ENCODE measurements at places on chromosomes 3 and 15.
A peak's percentile ranks its signal among the peaks of the same experiment; 100 is the strongest.

DNA sequence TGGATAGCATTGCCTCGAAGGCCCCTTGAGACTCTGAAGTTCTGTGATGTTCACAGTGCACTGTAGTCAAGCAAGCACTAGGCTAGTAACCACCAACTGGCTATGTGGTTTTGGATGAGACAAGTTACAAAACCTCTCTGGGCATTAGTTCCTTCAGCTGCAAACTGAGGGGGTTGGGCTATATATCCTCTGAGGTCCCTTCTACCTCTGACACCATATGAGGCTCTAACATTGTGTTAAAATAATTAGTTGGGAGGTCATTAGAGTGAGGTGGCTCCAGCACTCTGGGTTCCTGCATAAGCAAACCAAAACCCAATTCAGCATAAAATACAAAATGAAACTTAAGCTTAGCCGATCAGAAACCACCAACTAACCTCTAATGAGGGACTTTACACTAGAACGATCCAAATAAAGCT lies 209.5 kb upstream of the LRRN1 start:
- no peak for DNase-seq

GRCh38 chr3:62128051-62128450 lies 245.3 kb downstream of the FEZF2 start:
- no peak for DNase-seq

DNA sequence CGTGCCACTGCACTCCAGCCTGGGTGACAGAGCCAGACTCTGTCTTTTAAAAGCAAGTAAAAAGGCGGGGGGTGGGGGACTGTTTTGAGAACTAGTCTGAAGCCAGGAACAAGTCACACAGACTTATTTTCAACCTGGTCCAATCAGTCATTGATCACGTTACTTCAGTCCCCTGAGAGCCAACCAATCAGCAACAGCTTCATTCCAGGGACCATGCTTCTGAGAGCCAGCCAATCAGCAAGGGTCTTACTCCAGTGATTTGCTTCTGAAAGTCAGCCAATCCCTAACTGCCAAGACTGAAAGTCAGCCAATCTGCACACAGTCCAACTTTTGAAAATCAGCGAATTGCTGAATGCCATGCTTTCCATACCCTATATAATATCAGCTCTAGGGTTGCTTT lies 48.6 kb upstream of the C15orf39 start:
- no peak for DNase-seq

DNA sequence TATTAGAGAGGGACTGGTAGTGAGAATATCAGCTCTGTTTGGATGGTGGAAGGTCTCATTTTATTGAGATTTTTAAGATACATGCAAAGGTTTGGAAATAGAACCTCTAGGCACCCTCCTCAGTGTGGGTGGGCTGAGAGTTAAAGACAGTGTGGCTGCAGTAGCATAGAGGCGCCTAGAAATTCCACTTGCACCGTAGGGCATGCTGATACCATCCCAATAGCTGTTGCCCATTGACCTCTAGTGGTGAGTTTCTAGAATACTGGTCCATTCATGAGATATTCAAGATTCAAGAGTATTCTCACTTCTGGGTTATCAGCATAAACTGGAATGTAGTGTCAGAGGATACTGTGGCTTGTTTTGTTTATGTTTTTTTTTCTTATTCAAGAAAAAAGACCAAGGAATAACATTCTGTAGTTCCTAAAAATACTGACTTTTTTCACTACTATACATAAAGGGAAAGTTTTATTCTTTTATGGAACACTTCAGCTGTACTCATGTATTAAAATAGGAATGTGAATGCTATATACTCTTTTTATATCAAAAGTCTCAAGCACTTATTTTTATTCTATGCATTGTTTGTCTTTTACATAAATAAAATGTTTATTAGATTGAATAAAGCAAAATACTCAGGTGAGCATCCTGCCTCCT lies 87.2 kb downstream of the TGFBR2 start:
- DNase-seq = no peak

GRCh38 chr3:195405651-195406050 lies 37.2 kb downstream of the ACAP2 start:
- DNase-seq = no peak

GRCh38 chr3:45968706-45969105 lies 25.4 kb downstream of the CXCR6 start:
- no peak for DNase-seq

DNA sequence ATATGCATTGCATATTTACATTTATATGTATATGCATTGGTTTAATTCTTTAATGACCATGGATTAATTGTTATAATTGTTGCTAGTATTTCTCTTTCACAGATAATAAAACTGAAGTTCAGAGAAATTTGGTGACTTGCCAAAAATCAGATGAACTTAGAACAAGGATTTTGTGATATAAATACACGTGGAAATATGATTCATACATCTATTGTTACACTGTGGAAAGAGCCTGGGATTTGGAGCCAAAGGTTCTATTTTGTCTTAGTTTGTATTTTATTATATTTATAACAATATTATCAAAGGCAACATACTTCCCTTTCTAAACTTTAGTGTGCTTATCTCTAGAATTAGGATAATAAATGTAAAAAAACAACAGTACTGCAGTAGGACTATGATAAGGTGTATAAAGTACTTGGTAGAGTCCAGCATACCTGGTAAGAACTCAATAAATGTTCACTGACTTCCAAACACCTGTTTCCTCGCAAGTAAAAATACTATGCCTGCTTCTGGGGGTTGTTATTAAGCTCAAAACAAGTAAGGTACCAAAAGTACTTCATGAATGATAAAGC lies 342.9 kb downstream of the THSD4 start:
- no peak for DNase-seq

- DNase-seq = no peak
These were observed 38.6 kb downstream of the LYZL4 start for GRCh38 chr3:42371776-42372175.

- peak; percentile 5 for DNase-seq
These were observed 842 bp downstream of the PCCB start for GRCh38 chr3:136250903-136251460.

GRCh38 chr3:134352031-134352671 lies 22.1 kb downstream of the AMOTL2 start:
- no peak for DNase-seq

DNA sequence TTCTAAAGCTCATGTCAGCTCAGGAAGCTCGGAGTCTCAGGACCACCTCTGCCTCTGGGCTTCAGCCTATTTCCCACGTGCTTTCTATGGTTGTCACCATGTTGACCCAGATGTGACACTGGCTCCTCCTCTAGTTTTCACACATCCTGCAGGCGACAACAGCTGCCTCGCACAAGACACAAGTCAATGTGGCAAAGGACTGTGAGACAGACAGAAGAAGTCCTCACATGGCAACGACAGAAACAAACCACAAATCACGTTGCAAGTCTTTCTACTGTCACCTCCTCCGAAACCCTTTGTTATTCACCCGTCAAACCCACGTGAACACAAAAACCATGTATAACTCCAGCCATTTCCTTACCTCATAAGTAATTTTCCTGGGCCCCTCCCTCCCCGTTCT lies 194.5 kb downstream of the MEX3B start:
- no peak for DNase-seq

DNA sequence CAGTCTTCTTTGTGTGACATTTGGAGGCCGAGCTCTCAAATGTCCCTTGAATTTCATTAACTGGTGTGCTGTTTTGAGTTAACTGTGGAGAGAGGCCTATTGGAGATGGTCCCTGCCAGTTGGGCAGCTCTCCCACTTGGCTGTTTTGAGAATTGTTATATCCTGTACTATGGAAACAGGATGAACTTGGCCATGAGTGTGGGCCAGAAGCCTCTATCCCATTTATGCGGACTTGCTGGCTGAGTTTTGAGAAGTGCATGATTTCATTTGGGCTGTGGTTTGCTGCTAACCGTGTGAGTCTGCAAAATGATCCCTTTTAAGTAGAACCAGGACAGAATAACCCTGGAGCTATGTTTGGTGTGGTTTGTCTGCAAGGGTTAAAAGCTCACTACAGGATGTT lies 366.0 kb downstream of the PTPRG start:
- DNase-seq = no peak

DNA sequence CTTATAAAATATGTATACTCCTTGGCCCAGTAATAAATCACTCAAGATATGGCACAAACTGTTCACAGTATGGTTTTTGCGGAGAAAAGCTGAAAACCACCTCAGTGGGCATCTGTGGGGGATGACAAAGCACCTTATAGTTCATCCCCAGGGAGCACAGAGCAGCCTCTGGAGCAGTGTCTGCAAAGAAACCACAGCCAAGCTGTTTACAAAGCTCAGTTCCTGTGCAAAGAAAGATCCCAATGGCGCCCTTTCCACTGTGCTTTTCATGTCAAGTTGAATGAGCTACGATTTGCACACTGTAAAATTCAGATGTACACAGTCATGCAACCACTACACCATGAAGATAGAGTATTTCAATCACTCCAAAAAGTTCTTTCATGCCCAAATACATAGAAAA lies 2.5 kb upstream of the EFCC1 start:
- no peak for DNase-seq

DNA sequence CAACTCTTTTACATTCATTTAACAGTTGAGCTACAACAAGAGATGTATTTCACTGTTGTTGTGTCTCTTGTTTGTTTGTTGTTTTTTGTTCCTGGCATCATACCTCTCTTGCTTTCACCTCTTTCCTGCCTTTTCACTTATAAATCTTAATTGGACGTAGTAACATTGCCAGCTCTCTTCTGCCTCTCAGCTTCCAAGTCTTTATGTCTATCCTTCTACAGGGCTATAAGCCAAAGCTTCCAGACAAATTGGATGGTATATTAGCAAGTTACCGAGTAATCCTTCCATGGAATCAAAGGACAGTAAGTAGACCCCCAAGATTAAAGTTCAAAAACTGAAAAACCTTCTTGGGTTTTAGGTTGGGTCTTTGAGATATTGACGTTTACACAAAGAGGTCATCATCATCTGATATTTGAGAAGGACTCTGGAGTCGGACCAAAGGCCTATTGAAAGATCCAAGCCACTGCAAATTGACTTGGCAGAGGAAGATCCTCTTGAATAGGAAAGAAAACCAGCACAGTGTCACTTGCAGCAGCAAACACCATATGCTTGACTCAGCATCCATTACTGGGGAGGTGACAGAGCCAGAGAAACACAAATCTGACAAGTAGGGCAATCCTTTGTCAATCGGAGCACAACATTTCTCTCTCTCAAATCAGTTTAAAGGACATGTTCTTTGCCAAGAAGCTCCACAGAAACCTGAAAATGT lies 648.5 kb upstream of the NR2F2 start:
- DNase-seq = no peak

DNA sequence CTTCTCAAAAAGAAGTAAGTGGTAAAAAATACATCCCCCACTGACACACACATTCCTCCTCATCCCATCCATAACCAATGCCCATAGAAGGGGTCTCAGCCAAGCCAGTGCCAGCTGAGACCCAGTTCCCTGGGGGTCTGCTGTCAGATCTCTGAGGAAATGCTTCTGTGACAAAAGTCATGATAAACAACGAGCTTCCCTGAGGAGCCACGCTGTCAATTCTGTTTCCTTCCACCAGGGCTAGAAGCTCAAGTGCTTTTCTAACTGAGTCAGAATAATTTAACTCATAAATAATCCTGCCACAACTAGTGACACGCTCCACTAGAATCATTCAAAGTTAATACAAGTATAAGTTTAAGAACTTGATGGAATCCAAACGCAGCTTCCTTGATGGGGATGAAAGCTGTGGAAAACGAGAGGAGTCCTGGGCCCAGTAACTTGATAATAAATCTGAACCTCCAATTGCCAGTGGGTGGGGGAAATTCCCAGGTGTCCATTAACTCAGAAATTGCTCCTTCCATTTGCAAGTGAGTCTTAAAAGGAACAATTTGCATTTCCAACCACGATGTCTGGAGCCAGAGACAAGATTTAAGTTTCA lies 348.7 kb upstream of the LMCD1 start:
- DNase-seq = no peak

DNA sequence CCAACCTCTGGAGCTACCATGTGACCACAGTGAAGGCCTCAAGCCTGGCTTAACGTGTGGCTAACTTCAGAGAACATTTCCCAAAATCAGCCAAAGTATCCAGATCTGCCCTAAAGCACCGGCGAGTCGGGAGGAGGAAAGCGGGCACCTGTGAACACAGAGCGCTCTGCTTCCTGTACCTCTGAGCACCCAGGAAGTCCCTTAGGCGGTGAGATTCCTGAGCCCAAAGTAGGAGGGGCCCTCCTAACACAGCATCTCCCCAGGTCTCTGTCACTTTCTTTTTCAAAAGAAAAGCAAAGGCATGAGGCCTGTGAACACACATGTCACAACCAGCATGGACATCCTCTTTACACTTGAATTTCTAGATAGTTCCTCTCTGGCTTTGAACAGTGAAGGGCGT lies 944 bp upstream of the EIF4E3 start:
- no peak for DNase-seq

- no peak for DNase-seq
These were observed 51.6 kb downstream of the ABHD2 start for GRCh38 chr15:89139613-89140499.

DNA sequence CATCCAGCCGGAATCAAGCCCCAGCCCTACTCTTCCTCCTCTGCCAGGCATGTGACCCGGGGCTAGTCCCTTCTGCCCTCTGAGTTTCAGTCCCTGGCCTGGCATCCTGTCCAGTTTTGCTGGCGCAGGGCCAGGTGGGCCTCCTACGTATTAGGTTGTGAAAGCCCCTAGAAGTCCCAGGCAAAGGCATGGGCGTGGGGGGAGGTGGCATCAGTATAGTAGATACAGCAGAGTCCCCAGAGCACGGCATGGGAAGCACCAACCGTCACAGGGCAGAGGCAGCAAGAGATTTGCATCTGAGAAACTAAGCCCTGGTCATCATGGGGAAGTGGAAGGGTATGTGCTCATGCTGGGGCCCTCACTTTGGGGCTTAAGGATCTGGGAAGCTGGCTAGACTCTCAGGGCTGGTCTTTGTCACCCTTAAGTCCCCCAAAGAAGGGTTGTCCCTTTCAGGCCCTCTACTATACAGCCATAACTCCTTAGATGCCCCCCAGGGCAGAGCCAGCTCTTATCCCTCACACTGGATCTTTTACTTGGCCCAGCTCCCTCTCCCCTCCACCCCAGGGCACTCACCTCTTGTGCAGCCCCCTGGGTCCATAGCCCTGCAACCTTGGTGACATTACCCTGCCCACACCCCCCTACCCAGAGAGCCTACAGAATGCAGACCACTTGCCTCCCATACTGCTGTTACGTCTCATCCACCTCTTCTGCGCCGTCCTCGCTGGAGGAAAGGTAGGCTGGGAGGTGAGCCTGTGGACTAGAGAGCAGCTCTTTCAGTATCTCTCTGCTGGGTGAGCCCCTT lies 11.3 kb downstream of the NBEAL2 start:
- DNase-seq = no peak

- DNase-seq = no peak
These were observed 36.3 kb downstream of the PRICKLE2 start for GRCh38 chr3:64188810-64189560.

DNA sequence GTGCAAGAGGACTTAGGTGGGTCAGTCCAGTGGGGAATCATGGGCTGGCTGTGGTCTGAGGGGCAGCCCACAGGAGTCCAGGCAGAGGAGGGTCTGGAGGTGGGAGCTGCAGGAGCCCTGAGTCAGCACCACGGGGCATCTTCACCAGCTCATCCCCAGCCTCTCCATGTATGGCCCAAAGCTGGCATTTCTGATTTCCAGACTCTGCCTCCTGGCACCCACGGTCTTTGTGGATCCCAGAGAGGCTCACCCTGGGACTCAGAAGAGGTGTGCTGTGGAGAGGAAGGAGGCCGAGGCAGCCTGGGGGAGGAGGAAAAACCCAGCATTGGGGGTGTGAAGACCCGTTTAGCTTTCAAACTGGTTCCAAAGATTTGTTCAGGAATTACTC lies 64.5 kb upstream of the KLF13 start:
- DNase-seq = no peak

- no peak for DNase-seq
These were observed 25.7 kb upstream of the CLDN16 start for GRCh38 chr3:190362258-190362657.

GRCh38 chr15:31262901-31263671 lies 63.5 kb upstream of the KLF13 start:
- no peak for DNase-seq

Data from stimulated activated CD4-positive, alpha-beta T cell treated with anti-CD3 and anti-CD28 coated beads, Interleukin-1b, Interleukin-23, amount 100 ng/mL, for 24 hours (primary cell).